Activated CD4-positive, alpha-beta T cell treated with anti-CD3 and anti-CD28 coated beads for 48 hours (primary cell): ENCODE measurements at places on chromosomes 13 and 19.

DNA sequence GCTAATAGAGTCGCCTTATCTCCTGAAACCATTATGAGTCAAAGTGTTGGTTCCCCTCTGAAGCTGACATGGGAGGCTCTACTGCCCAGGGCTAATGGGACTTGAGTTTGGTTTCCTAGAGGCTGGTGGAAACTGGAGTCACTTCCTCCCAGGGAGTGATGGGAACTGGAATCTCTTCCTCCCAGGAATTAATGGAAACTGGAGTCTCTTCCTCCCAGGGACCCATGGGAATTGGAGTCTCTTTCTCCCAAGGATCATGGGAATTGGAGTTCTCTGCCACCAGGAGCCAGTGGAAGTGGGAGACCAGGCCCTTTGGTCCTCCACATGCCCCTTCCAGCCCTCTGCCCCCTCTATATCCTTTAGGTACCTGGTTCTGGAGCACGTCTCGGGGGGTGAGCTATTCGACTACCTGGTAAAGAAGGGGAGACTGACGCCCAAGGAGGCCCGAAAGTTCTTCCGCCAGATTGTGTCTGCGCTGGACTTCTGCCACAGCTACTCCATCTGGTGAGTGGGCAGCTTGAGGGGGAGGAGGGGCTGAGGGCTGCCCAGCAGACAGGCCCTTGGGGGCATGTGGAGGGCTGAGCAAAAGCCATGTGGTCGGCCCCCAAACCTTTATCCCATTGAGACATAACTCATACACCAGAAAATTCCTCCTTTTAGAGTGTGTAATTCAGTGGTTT, 5.5 kb downstream of the BRSK1 start:
- DNase-seq: no peak

DNA sequence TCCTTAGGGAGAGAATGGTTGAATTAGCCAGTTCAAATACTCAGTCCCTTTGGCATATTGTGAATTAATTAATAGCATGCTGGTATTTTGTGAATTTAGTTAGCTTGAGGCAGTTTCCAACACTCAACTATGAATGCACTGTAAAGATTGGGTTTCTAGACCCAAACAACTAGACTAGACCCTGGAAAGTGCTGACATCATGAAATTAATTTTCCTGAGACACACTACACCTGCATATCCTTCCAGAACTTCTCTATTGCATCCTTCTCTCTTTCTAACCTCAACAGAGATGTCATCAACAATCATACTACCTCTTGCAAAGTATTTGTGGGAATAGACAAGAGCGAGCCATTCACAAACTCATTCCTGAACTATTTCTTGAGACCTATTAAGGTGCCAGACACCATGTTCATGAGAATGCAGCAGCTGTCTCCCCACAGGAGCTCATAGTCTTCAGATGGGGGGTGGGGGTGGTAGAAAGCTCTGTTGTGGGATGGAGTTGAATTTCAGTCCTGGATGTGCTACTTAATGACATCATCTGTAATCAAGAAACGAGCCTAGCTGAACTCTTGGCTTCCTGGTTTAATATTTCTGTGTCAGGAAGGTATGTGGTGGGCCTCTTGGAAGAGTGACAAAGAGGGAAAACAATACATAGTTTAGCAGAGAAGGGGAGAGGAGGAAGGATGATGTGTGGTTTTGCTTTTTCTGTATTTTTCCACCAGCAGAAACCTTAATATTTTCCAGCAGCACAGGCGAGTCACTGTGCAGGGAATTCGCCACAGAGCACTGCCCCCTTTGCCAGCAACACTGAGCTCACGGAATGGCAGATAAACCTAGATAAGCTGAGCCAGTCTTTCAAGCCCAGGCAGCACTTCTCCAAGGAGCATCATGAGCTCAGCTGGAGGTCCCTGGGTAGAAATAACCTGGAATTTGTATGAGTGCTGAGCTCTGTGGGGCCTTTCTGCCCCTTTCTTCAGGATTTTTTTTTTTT, 53.1 kb upstream of the CYSLTR2 start:
- no peak for DNase-seq

- no peak for DNase-seq
Measured at GRCh38 chr13:54647275-54647674, 1618.7 kb downstream of the OLFM4 start.

DNA sequence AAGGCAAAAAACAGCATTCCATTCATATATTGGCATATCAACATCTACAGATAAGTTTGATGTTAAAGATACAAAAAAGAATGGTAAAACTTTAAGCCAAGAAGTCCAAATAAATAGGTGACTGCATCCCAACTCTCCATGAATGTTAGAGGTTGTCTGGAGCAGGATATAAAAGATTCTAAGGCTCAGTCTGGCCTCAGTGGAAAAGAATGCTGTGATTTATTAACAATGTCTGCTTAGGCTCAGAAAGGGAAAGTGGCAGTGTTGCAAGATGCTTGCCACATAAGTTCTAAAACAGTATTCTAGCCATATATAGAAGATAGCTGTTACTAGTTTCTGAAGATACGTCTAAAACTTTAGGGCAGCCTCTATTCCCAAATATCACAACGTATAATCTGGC, 179.8 kb upstream of the NBEA start:
- no peak for DNase-seq

DNA sequence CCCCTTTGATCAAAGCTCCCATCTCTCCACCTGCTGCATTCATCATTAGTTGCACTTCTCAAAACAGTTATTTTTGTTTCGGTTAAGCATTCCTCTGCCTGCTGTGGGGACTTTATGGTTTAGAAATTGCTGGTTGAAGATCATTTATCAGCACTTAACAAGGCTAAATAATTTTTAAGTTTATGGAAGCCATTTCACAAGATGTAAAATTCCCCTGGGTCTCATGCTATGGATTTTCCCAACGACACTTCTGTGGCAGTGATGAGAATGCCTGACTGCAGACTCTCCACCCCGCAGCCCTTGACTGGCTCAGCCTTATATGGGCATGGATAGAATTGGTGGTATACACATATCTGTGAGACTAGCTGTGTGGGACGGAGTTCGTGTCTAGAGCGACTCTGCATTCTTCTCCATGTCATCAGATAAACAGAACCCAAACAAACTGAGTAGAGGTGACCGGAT, 52.8 kb downstream of the COL4A2 start:
- no peak for DNase-seq

- no peak for DNase-seq
Measured at GRCh38 chr19:46617601-46618000, 7.3 kb downstream of the PTGIR start.

DNA sequence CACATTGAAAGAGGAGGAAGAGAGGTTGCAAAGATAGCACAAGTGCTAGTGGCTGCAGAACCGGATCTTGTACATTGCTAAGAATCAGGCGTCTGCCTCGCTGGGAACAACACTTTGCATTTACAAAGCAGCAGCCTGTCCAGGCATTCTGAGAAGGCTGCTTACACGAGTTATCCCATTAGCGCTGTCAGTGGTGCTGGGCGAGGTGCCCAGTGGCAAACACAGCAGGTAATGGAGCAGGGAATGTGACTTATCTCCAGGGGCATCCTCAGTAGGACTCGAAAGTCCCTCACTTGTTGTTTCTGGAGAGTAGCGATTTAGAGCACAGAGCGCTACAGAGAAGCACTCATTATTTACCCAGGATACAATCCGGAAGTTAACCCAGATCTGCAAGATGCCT, 209.6 kb downstream of the OLFM4 start:
- DNase-seq: no peak

DNA sequence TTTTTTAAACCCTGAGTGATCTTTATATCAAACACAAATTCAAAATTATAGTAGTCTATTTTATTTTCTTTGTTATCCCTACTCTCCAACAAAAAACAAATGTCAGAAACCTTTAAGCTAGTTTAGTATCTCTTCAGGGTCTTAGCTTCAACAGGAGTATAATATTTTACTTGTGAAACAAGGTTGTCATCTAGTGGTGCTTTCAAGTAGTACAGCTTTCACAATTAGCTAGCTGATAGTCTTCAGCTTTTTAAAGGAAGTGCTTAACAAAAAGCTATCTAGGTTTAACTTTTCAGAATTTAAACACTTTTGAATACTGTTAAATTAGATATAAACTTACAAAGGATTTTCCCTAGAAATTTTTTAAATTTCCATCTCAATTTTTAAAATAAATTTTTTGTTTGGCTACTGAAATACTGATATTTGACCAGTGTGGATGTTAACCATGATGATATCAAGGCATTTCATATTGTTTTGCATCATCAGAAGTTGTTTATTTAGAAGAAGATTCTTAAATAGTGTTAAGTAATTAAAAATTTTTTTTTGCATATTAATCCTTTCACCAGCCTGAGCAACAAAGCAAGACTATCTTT, 34.2 kb downstream of the TDRD3 start:
- no peak for DNase-seq

DNA sequence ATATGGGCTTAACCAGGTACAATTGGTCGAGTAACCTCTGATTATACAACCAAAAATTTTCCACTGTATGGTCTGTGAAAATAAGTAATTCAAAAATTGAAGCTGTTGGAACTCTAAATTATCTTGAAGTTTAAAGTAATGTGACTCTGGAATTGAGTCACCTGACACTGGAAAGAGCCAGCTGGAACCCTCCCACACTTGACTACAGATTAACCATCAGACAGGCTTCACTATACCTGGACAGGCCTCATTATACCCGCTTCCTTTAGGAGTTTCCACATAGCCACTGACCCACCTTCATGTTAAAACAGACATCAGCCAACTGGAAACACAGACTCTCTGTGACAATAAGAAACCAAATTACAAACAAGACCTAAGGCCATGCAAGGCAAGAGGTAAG, 1.3 kb downstream of the ZNF433 start:
- DNase-seq: no peak

DNA sequence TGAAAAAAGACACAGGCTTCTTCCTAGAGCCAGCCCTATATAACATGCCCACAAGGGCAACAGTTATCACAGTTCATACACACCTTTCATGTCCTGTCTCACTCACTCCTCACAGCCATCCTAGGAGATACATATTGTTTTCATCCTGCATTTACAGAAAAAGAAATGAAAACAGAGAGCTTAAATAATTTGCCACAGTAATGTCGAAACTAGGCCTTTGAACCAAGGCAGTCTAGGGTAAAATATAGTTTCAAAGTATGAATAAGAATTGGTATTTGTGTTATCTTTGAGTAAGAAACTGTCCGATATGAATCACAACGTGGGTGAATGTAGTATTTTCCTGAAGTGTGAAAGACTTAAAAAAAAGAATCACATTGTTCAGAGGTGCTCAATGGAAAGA, 26.8 kb downstream of the CLDN10 start:
- DNase-seq: no peak

DNA sequence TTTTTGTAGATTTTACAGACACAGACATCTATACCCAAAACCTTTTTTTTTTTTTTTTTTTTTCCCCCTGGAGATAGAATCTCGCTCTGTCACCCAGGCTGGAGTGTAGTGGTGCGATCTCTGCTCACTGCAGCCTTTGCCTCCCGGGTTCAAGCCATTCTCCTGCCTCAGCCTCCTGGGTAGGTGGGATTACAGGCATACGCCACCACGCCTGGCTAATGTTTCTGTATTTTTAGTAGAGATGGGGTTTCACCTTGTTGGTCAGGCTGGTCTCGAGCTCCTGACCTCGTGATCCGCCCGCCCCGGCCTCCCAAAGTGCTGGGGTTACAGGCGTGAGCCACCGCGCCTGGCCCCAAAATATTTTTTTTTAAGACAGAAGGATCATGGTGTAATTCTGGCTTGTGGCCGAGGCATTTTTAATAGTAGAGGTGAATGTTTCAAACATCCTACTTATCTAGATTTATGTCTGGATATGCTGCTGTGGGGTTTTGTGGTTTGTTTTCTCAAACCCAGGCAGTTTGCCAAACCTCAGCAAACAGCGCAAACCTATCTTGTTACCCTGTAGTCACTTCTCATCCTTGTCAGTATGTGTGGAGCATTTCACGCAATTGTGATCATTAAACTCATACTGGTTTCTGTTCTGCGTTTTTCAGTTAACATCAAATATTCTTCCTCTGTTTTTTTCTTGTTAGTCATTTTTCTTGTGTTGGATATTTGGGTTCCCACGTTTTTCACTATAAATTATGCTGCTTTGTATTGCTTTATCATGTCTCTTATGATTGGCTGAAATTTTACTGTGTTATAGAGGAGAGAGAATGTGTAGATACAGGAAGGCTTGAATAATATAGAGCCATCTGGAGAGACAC, 36.2 kb upstream of the GARRE1 start:
- peak; percentile 74 for DNase-seq

GRCh38 chr13:89891416-89891815, 1456.1 kb upstream of the MIR17HG start:
- DNase-seq: no peak

- DNase-seq: no peak
Measured at GRCh38 chr13:113021391-113021790, 52.4 kb downstream of the MCF2L start.

DNA sequence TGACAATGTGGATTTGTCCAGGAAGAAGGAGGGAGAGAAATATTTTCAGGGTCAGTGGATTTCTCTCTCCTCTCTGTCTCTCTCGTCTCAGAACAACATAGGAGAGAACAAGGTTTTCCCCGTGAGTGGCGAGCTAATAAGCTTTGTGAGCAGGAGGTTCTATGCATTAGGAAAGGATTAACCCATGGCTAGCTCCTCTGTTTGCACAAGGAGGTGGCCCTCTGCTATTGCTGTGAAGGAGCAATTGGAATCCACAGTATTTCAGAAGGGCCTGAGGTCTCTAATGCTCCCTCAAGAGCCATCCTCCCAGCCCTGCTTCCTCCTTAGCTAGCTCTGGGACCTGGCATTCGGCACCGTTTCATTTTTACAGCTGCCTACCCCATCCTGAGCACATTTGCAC, 288.9 kb upstream of the MAB21L1 start:
- no peak for DNase-seq

GRCh38 chr13:21450936-21451335, 8.2 kb downstream of the ZDHHC20 start:
- no peak for DNase-seq

- no peak for DNase-seq
Measured at GRCh38 chr13:92716749-92717148, 509.9 kb upstream of the GPC6 start.

DNA sequence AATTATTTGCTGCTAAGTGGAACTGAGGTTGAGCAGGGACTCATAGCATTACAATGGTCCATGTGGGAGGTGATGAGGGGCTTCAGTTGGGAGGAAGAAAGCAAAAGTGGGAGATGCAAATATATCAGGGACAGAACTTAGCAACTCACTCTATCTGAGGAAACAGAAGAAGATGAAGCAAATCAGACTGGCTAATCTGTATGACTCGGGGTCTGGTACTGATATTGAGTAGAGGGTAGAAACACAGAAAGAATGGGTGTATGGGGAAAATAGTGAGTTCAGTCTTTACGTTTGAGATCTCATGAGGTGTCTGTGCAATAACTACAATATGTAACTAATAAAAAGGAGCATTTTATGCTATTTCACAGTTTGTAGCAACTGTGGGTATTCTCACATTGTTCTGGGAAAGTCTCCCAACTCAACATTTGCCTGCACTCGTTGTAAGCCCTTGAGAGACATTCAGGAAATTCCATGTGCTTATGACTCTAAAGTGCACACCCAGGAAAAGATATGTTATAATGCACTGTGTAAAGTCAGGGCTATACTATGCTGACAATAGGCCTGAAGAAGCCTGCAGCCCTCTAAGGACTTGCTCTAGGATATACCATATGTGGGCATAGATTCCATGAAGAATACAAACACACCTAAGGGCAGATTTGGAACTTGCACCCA, 183.5 kb downstream of the SPRY2 start:
- DNase-seq: no peak

- DNase-seq: no peak
Measured at GRCh38 chr13:94309997-94310855, 169.3 kb downstream of the DCT start.
